ENCODE measurements at places on chromosomes 6 and 20.

GRCh38 chr6:149473080-149474052, 11.4 kb downstream of the ZC3H12D start:
- DNase-seq, result no peak

- no peak for DNase-seq
Observed at GRCh38 chr6:108801366-108801765, 46.9 kb upstream of the ARMC2 start.

DNA sequence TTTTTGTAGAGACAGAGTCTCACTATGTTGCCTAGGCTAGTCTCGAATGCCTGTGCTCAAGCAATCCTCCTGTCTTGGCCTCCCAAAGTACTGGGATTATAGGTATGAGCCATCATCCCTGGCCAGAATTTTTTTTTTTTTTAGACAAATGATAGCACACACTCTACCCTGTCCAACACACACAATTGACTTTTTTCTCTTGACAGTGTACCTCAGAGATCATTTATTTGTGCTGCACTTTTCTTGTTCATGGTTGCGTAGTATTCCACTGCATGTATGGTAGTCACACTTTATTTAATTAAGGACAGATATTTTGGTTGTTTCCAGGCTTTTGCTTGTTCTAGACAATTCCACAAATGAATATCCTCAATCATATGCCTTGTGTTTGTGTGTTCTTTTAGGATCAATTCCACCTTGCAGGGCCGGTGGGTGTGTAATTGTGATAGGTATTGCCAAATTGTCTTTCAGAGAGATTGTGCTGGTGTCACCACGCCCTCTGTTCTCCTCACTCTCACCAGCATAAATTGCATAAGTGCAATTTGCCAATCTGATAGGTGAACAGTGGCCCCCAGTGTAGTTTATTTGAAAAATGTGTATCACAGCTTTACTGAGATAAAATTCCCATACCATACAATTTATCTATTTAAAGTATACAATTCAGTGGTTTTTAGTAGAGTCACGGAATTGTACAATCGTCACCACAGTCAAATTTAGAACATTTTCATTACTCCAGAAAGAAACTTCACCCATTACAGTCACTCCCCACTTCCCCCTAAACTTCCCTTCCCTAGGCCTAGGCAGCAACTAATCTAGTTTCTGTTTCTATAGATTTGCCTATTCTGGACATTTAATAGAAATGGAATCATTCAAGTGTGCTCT, 20.1 kb downstream of the SRC start:
- DNase-seq, result no peak

- DNase-seq, result no peak
Observed at GRCh38 chr6:69623357-69623756, 173.5 kb downstream of the LMBRD1 start.

DNA sequence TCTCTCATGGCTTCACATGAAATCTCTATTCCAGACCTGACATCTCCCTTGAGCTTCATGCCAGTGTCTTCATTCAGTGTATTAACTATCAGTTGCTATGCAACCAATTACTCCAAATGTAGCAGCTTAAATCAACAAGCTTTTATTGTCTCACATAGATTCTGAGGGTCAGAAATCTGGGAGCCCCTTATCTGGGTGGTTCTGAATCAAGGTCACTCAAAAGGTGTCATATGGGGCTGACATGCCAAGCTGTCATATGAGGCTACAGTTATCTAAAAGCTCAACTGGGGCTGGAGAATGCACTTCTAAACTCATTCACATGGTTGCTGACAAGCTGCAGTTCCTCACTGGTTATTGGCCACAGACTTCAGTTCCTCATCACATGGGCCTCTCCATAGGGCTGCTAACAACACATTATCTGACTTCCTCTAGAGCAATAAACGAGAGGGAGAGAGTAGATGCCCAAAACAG, 7.3 kb upstream of the CGA start:
- DNase-seq, result no peak

- DNase-seq, result no peak
Observed at GRCh38 chr6:121413879-121414278, 21.6 kb upstream of the GJA1 start.

- DNase-seq, result no peak
Observed at GRCh38 chr6:127494240-127494767, 24.8 kb downstream of the MTCL3 start.

DNA sequence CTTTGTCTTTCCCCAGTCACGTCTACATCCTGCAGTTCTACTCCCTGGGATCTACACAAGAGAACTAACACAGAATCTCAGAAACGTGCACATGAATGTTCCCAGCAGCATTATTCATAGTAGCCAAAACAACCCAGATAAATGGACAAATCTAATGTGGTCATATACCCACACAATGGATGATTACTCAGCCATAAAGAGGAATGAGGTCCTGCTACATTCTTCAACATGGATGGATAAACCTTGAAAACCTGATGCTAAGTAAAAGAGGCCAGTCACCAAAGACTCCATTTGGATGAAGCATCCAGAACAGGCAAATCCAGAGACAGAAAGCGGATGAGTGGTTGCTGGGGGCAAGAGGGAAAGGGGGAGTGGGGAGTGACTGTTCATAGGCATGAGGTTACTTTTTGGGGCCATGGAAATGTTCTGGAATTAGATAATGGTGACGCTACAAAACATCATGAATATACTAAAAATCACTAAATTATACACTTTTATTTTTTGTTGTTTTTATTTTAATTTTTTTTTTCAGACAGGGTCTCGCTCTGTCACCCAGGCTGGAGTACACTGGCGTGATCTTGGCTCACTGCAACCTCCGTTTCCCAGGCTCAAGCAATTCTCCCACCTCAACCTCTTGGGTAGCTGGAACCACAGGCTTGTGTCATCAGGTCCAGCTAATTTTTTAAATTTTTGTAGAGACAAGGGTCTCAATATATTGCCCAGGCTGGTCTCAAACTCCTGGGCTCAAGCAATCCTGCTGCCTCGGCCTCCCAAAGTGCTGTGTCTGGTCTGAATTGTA, 50.8 kb upstream of the DSN1 start:
- DNase-seq, result no peak

DNA sequence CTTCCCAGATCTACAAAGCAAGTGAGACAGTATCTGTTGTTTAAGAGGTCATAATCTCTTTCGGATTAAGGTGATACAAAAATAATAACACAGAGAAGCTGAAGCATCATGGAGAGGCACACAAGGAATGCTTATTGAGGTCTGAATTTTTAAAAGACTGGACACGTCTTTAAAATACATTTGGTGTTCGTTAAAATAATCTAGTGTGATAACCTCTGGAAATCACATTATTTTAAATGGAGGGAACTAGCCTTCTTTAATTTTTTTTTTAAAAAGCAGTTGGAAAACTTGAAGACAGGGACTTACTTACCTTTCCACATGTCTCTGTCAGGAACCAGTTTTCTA, 1.9 kb upstream of the LRRC1 start:
- DNase-seq, result no peak

DNA sequence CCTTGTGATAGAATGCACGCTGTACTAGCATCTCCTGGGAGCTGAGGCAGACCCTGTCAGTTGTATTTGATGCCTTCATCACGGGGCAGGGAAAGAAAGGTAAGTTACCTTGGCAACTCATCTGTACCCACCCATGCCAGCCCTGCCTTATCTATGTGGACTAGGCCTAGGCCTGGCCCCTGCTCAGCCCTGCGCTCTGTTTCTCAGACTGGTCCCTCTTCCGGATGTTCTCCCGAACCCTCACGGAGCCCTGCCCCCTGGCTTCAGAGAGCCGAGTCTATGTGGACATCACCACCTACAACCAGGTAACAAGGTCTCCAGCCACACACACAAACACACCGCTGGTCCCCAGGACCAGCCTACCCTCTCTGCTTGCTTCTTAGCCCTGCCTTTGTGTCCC, 4.2 kb downstream of the PIGT start:
- DNase-seq, result no peak

DNA sequence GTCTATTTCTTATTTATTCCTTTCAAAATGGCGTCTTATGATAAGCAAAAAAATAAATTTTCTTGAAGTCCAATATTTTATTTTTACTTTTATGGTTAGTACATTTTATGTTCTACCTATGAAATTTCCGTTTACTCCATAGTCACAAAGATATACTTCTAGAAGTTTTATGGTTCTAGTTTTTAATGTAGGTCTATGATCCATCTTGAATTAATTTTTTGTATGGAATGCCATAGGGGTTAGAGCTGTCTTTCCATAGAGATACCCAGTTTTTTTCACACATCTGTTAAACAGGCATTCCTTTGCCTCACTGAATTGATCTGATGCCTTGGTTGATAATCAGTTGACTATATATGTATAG, 24.9 kb upstream of the ASIP start:
- DNase-seq, result no peak
